Brain microvascular endothelial cell (primary cell): ENCODE measurements at places on chromosomes 16 and 17.
A peak's percentile ranks its signal among the peaks of the same experiment; 100 is the strongest.

- DNase-seq, result peak; percentile 25
Observed at GRCh38 chr16:9139965-9140364, 48.5 kb downstream of the HAPSTR1 start.

GRCh38 chr17:50128441-50129352, 1.3 kb downstream of the SAMD14 start:
- DNase-seq, result no peak

GRCh38 chr17:37392024-37392590, 14.5 kb downstream of the ACACA start:
- peak; percentile 87 for DNase-seq

GRCh38 chr16:1785846-1786170, 3.0 kb downstream of the NUBP2 start:
- DNase-seq, result no peak

DNA sequence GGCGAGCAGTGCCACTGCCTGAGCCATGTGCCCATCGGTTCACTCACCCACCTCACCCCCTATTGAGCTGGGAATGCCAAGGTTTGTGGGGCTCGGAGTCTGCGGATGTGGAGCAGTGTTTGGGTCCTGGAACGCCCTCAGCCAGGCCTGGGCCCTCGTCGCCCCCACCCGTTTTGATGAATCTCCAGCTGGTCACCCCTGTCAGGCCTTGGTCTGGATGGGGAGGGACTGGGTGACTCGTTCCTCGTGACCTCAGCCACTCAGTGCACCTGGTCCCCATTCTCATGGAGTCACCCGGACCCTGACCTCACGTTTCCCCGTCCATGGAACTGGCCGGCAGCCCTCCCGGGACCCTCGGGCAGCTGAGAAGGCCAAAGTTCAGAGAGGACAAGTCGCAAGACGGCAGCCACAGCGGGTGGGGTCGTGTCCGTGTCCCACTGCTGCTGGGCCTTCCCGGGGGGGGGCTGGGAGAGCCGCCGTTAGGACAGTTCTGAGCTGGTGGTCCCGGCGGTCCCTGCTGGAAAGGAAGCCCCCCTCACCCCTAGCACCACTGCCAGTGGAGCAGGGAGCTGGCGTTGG, 23.2 kb downstream of the GSE1 start:
- no peak for DNase-seq
